Stimulated activated CD4-positive, alpha-beta T cell treated with anti-CD3 and anti-CD28 coated beads, Interleukin-2, amount 100 ng/mL, for 48 hours (primary cell): ENCODE measurements at places on chromosomes 1 and 21.

DNA sequence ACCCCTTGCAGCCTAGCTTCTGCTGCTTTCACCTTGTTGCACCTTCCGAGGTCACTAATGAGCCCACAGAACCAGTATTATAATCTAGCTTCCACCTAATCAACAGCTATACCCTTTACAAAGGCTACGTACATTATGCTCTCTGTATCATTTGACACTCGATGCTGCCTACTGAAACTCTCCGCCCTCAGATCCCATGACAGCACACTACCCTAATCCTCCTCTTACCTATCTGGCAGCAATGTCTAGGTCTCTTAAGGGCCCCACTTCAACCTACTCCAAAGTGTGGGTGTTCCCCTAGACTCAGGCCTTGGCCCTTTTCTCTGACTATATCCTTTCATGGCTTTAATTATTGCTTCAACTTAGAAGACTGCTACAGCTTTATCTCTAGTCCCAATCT, 4.8 kb upstream of the MRPS21 start:
- DNase-seq = no peak

GRCh38 chr1:90335558-90335957, 340.6 kb downstream of the ZNF326 start:
- no peak for DNase-seq

GRCh38 chr1:42937141-42937696, 21.4 kb downstream of the SLC2A1 start:
- DNase-seq = no peak

DNA sequence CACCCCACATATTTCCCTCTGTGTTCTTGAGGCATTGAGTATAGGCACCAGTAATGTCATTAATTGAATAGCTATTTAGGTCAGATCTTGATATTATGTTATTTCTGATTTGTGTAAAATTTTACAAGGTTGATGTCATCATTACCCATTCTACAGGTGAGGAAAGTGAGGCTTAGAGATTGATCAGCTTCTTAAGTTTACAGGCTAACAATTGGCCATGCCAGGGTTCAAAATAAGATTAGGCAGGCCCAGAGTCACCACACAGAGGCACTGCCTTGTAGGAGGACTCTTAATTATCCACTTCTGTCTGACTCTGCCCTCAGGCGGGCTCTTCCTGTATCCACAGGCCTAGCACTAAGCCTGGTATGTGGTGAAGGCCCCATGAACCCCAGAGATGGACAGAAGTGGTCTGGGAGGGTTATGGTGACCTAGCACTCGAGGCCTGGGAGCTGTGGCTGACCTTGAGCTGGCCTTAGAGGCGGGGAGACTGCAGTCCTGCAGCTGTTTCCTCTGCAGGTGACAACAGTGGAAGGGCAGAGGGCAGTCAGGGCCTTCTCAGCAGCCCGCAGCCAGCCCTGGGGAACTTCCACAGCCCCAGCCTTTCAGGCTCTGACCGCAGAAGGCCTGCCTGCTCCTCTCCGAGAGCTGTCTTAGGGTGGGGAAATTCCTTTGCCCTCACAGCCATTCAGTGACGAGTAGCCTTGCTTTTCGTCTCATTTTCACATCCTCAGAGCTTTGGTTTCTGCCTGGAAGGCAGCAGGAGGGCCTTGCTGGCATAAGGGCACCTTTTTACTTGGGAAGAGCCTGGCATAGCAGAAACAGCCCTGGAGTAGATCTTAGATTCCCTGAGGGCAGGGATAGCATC, 12.2 kb downstream of the ZDHHC18 start:
- peak; percentile 49 for DNase-seq

DNA sequence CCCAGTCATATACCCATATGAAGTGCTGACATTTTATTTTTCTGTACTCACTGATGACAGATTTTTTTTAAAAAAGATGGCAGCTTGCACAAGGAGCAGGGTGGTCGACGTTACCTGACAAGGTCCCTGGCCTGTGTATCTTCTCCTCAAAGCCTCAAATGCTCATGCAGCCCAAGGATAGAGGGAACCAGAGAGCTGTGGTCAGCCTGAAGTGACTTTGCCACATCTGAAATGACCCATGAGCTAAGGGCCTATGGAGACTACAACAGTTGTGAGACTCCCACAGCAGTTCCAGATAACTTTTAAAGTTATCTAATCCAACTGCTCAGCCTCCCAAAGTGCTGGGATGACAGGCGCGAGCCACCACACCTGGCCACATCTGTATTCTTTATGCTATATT, 131.1 kb downstream of the GLUL start:
- no peak for DNase-seq

DNA sequence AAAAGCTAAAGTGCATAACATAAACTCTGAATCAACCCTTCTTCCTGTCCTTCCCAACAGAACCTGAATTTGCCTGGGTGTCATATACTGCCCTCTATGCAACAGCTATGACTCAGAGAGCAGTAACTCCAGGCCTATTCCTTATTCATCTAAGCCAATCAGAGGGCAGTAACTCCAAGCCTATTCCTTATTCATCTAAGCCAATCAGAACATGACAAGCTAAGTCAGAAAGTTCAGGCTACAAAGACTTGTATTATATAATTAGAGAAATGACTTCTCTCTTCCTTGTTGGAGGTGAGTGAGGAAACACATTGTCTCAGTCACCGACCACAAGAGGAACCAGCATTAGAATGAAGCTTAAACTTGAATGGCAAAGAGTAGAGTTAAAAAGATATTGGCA, 26.2 kb upstream of the TADA1 start:
- DNase-seq = no peak
